Stomach (tissue), 19 donors: ENCODE measurements at places on chromosomes 16 and 17. TPM values are rescaled to one million over a fixed set of nuclear protein-coding genes. Genes with fewer than 3 reads are reported as not detected.

USP6 gene
- total RNA-seq, result not detected

TOX3 gene
- 7.2 TPM for total RNA-seq

TSPOAP1 gene
- not detected for total RNA-seq

RASL10B gene
- 0.89 TPM for total RNA-seq
